ENCODE measurements at places on chromosomes 6 and 20.

GRCh38 chr20:44765091-44765490 lies 19.4 kb downstream of the KCNK15 start:
- DNase-seq = no peak

GRCh38 chr6:85672623-85673022 lies 29.9 kb upstream of the SYNCRIP start:
- DNase-seq = no peak

GRCh38 chr6:94389218-94389617 lies 969.9 kb upstream of the EPHA7 start:
- no peak for DNase-seq

GRCh38 chr6:45633272-45633908 lies 255.7 kb upstream of the SUPT3H start:
- DNase-seq = no peak

- no peak for DNase-seq
Observed at GRCh38 chr6:162343198-162343935, 384.2 kb downstream of the PRKN start.

GRCh38 chr6:37566111-37566949 lies 66.6 kb upstream of the CCDC167 start:
- DNase-seq = peak; percentile 38

Data from hematopoietic multipotent progenitor cell treated with erythropoietin and hydrocortisone succinate and interleukin-3 and kit ligand, for 15 days (in vitro differentiated cells).